Amygdala (tissue), 56 donors: ENCODE measurements at places on chromosomes 11 and 22.

GRCh38 chr11:9714272-9714940 is 50.5 kb downstream of the SWAP70 start:
- no peak for DNase-seq

DNA sequence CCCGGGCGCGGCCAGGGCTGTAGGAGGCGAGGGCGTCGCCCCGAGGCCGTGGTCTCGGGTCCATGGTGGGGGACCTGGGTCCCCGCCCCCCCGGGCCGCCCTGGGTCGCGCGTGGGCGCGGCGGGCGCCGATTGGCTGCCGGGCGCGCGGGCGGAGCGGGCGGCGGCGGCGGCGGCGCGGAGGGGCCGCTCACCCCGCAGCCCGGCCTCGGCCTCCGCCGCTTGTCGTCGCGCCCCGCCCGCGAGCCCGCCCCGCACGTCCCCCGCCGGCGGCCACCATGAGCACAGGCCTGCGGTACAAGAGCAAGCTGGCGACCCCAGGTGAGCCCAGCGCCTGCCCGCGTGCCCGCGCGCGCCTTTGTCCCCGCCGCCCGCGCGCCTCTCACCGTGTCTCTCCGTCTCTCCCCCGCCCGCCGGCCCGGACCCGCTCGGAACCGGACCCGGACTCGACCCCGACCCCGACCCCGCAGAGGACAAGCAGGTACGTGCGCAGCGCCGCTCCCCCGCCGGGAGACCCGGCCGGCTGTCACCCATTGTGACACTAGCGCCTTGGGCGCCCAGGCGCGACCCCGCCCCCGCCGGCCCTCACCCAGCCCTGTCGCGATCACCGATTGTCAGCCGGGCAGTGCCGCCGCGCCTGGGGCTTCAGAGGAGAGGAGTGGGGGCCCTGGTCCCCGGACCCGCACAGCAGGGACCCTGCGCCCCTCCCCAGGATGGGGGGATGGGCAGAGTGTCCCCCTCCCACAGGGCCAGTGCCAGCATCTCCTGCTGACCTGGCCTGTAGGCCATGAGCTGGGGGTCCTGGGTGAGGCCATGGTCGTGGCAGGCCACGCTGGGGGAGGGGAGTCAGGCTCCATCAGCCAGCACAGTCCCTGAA is at the start of gene SEPTIN5:
SEPTIN5 (plus strand) TSS at position 192 of the 876 bp plus-strand sequence; CDS start at position 278, 86 bp downstream.
- no peak for DNase-seq

- DNase-seq = no peak
Measured at GRCh38 chr11:22190827-22191463, 1.9 kb upstream of the ANO5 start.

- DNase-seq = no peak
Measured at GRCh38 chr22:37824674-37825641, 1.8 kb downstream of the GALR3 start.

GRCh38 chr11:106681435-106681834 is 336.8 kb downstream of the GUCY1A2 start:
- DNase-seq = no peak

DNA sequence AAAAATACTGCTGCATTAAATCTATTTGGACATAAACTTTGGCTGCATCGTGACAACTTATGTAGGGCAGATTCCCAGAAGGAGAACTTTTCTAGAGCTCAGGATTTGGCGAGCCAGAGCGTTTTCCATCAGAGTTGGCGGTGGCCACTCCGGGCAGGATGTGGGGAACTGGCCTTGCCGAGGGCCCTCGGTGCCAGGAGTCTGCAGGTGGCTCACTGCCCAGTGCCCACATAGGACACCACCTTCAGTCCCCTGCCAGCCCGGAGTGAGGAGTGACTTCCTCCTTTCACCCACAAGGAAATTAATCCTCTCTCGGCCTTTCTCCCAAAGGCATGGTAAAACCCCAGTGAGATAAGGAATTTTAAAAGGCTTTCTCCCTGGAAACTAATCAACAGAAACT is 1.6 kb upstream of the LGALS2 start:
- DNase-seq = peak; percentile 63
